ENCODE measurements at places on chromosomes 12 and 14.
A peak's percentile ranks its signal among the peaks of the same experiment; 100 is the strongest.

GRCh38 chr14:96902004-96902403 is 104.8 kb downstream of the VRK1 start:
- no peak for DNase-seq

DNA sequence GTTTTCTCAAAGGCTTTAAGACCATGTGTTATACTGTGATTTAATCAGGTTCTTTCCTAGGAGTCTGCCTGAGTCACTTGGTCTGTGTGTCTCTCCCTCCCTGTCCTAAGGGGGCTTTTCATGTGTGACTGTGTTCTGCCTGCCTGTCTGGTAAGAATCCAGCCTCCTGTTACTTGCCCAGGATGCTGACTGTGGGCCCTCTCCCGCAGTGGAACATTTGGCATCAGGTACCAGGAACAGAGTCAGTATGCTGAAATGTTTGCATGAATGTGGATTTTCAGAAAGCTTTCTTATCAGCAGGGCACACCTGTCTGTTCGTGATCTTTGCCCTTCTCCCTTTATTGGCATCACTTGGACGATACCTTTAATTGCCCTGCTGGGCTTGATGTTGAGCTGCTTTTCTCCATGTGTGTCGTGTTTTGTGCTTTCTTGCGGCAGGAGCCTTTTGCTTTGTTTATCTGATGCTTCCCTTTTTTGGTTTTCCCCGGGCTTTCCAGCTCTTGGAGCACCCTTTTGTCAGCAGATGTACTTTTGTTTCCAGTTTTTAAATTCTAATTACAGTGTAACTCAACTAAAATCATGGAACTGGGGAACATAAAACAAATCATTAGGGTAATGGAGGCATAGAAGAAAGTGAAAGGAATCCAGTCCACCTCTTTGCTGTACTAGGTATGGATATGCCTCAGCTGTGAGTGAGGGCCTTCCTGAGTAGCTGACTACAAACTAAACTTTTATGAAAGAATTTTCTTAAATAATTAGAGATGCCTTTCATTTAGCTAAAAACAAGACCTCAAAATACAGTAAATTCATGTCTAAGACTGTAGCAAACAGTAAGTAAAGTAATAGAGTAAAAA is 72.5 kb downstream of the TRAF3 start:
- peak; percentile 73 for DNase-seq

- no peak for DNase-seq
Measured at GRCh38 chr12:124524231-124524925, 43.0 kb downstream of the NCOR2 start.

GRCh38 chr14:52923902-52924575 is 26.8 kb downstream of the FERMT2 start:
- DNase-seq = no peak

DNA sequence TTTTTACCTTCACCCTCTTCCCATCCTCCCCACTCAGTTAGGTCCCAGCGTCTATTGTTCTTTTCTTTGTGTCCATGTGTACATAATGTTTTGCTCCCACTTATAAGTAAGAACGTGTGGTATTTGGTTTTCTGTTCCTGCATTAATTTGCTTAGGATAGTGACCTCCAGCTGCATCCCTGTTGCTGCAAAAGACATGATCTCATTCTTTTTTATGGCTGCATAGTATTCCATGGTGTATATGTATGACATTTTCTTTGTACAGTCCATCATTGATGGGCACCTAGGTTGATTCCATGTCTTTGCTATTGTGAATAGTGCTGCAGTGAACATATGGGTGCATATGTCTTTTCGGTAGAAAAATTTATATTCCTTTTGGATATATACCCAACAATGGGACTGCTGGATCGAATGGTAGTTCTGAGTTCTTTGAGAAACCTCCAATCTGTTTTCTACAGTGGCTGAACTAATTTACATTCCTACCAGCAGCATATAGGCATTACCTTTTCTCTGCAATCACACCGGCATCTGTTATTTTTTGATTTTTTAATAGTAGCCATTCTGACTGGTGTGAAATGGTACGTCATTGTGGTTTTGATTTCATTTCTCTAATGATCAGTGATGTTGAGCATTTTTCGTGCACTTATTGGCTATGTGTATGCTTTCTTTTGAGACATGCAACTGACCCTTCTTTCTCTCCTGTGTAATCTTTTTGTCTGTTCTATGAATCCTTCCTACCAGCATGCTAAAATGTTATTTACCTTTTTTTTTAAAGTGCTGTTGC is 279.7 kb upstream of the AMIGO2 start:
- no peak for DNase-seq

GRCh38 chr12:981176-981828 is 9.7 kb upstream of the ERC1 start:
- DNase-seq = no peak

DNA sequence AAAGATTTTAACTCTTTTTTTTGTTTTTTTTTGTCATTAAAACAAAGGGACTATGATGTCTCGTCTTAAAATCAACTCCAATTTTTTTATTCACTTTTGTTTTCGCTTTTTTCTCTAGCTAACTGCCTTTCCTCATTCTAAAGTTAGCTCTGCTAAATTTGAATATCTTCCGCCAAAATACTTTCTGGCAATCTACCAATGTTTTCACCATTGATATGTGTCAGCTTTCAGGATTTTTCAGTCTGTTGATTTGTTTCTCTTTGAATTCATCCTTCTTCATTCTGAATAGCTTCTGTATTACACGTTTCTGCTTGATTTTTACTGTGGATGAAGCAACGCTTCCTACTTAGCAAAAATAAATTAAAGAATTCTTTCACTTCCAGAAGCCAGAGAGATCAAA is 38.7 kb upstream of the NOVA1 start:
- DNase-seq = no peak

DNA sequence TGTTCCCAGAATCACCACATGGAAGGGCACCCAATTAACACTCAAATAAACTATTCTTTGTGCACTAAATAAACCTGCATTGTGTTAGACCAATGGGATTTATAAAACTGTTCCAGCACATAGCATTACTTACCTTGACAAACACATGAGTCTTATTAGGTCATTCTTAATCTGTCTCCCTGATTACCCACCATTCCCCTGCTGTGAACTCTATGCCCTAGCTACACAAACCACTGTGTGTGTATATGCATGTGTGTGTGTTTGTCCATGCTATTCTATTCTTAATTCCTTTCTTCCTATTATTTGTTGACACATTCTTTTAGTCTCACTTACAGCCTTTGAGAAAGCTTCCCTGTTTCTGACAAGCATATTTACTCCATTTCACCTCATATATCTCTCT is 303.6 kb upstream of the GARIN6 start:
- no peak for DNase-seq

- no peak for DNase-seq
Measured at GRCh38 chr12:130639476-130640424, 76.3 kb downstream of the RIMBP2 start.
